ENCODE measurements at places on chromosomes 7 and 10.

GRCh38 chr10:75111365-75111906, at the start of gene SAMD8:
Gene SAMD8, plus strand, starts transcription at chr10:75111656. Its CDS starts 38,873 bp downstream, at chr10:75150529.
- DNase-seq, result peak; percentile 95

DNA sequence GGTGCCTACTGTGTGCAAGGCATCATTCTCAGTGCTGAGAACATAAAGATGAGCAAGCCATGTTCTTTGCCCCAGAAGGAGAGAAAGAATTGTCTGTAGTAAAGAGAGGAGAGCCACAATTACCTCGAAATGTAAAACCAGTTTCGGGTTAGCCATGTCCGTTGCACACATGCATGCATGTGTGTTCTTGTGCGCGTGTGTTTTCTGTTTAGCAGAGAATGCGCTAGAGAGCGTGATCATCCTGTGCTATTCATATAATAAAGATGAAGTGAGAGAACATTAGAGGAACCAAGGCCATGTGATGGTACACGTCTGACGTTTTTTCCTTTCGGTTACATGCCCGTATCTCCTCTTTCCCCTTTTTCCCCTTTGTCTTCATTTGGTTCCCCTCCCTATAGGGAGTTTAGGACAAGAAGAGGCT, 158.2 kb downstream of the CELF2 start:
- DNase-seq, result no peak

DNA sequence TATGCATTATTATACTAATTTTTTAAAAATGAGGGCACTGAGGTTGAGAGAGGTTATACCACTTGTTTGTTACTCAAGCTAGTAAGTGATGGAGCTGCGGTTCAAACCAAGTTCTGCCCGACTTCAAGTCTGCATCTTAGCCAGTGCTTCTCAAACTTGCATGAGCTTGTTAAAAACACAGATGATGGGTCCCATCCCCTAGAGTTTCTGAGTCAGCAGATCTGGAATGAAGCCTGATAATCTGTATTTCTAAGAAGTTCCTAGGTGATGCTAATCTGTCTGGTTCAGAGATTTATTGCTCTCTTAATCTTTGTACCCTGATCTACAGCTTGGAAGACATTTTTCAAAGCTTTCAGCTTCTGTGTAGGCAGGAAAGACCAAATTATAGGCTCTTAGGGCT, 67.7 kb upstream of the CC2D2B start:
- DNase-seq, result no peak

GRCh38 chr7:92753614-92754013, 82.8 kb downstream of the CDK6 start:
- DNase-seq, result no peak
